Lower leg skin (tissue), 4 donors: ENCODE measurements at places on chromosomes 2 and 18. TPM values are rescaled to one million over a fixed set of nuclear protein-coding genes. Genes with fewer than 3 reads are reported as not detected.

- no peak for DNase-seq
Observed at GRCh38 chr2:237480988-237481525, 6.0 kb upstream of the MLPH start.

- DNase-seq: no peak
Observed at GRCh38 chr2:19677825-19678518, 223.8 kb downstream of the TTC32 start.

GRCh38 chr18:50065039-50065438 lies 129.9 kb downstream of the MYO5B start:
- DNase-seq: no peak

GRCh38 chr2:42673989-42674579 lies 89.9 kb downstream of the OXER1 start:
- DNase-seq: no peak

GRCh38 chr2:132623096-132623839 lies 46.7 kb downstream of the LYPD1 start:
- no peak for DNase-seq

- no peak for DNase-seq
Observed at GRCh38 chr2:82317012-82317411, 2012.5 kb upstream of the LRRTM1 start.

- peak; percentile 65 for DNase-seq
Observed at GRCh38 chr2:9229470-9229820, 22.8 kb downstream of the ASAP2 start.

GRCh38 chr2:235910067-235910466 lies 258.1 kb downstream of the GBX2 start:
- DNase-seq: no peak

GRCh38 chr2:152624805-152625204 lies 92.5 kb downstream of the PRPF40A start:
- no peak for DNase-seq

The CPLX4 gene
- total RNA-seq: not detected

The LRRTM4 gene
- total RNA-seq: not detected

The ST6GAL2 gene
- total RNA-seq: 0.80 TPM

The CD28 gene
- 0.27 TPM for total RNA-seq
